ENCODE measurements at places on chromosomes 5 and 9.

- DNase-seq, result no peak
Measured at GRCh38 chr5:139654871-139655491, 6.8 kb downstream of the CXXC5 start.

DNA sequence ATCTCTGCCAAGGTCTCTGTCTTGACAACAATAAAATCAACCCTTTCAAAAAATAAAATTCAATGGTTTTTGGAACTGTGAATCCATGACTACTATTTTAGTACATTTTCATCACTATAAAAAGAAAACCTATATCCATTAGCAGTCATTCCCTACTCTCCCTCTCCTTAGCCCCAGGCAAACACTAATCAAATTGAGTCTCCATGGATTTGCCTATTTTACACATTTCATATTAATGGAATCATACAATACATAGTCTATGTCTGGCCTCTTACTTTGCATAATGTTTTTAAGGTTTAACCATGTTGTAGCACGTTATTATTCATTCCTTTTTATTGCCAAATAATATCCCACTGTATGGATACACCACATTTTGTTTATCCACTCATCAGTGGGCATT is 24.1 kb downstream of the RIGI start:
- DNase-seq, result no peak

- DNase-seq, result no peak
Measured at GRCh38 chr9:4594545-4594944, 67.5 kb upstream of the PLPP6 start.

DNA sequence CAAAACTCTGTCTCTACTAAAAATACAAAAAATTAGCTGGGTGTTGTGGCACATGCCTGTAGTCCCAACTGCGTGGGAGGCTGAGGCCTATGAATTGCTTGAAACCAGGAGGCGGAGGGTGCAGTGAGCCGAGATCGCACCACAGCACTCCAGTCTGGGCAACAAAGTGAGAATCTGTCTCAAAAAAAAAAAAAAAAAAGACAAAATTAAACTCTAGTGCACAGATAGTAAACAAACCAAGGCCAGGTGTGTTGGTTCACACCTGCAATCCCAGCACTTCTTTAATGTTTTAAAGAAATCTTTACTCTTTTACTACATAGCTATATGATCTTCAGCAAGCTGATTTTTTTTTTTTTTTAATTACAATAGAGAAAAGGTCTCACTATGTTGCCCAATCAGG is 8.4 kb downstream of the ZCCHC10 start:
- no peak for DNase-seq

GRCh38 chr5:137136991-137137632 is 362.0 kb downstream of the SPOCK1 start:
- no peak for DNase-seq

GRCh38 chr5:25694801-25695200 is 1050.0 kb upstream of the CDH10 start:
- no peak for DNase-seq

DNA sequence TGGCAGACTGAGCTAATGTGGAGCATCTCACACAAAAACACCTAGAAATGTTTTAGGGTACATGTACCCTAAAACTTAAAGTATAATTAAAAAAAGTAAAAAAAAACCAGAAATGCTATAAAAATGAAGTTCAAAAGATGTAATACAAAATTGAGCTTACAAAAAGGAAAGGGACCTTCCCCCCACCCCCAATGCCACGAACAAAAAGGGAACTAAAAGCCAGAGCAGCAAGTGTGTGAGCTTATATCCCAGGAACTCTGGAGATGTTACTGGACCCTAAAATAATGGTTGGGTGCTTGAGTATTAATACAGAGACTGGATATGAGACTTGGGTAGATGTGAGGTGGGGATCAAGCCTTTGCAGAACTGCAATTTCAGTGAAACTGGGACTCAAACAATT is 11.0 kb downstream of the SPATA9 start:
- DNase-seq, result no peak

DNA sequence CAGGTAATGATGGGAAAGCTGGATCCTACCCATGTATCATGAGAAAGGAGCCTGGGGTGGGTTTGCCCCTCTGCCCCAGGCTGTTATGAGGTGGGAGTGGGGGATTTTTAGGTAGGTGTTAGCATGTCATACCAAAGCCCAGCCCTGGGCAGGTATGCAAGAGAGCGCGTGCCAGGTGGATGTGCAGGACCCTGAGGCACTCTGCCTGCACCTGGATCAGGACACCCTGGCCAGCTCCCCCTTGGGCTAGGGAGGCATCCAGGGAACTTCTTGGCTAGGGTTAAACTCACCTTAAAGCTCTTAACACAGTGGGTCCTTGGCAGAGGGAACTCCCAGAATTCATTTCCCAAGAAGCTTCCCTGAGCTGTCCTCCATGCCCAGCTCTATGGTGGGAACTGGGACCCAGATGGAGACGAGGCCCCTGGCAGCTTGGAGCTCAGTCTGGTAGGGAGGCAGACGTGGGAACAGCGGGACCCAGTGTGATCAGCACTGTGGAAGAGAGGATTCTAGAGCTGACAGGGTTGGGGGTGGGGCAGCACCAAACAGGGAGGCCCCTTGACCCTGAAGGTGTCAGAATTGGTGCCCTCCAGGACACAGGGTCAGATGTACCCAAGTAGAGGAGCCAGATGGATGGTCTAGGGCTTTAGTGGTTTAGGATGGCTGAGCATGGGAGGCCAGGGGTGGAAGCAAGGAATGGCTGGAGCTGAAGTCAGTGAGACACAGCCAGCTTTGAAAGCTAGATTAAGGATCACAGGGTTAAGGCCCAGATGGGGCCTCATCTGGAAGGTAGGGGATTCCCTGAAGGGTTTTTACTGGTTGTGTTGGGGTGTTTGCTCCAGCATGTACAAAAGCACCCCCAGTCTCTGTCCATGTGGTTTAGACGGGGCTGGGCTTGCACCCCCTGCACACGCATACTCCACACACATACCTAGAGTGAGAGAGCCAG is 2.2 kb upstream of the PRR7 start:
- DNase-seq, result peak; percentile 65

DNA sequence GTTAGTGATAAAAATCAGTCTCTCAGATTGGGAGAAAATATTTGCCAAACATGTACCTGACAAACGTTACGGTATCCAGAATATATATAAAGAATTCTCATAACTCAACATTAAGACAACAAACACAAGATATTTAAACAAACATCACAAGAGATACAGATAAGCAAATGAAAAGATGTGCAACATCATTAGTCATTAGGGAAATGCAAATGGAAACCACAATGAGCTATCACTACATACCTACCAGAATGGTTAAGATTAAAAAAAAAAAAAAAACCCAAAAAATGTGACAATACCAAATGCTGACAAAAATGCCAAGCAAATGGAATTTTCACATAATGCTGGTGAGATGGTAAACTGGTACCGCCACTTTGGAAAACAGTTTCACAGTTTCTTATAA is 15.4 kb downstream of the CERT1 start:
- no peak for DNase-seq

DNA sequence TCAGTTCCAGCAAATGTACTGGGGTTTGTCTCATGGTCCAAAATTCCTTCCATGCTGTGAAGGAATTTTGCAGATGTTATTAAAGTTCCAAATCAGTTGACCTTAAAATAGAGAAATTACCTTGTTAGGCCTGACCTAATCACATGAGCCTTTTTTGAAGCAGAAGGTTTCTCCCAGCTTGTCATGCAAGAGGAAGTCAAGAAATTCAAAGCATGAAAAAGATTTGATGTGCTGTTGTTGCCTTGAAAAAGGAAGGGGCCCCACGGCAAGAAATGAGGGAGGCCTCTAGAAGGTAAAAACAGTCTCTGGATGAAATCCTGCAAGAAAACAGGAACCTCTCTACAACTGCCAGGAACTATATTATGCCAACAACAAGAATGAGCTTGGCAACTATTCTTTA is 24.2 kb upstream of the HAPLN1 start:
- no peak for DNase-seq

- DNase-seq, result no peak
Measured at GRCh38 chr9:92948038-92948534, 763 bp downstream of the FGD3 start.

- no peak for DNase-seq
Measured at GRCh38 chr9:34412336-34412735, 35.6 kb upstream of the MYORG start.

DNA sequence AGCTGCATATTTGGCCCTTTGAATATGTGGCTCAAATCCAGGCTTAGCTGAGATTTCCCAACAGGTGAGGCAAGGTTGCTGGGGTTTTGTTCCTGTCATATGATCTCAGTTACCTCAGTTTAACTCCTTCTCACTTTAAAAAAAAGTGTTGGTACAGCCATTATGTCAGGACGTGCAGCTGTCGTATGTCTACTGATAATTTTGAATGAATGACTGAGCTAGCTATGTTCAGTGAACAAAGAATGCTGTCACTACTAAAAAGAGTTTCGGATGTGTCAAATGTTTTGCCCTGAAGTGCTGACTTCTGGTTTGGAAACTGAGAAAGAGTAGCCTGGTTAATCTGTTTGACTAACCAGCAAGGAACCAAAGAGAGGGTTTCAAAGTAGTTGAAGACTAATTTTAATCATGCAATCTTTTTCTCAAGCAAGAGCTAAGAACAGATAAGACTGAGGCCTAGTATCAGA is 106.3 kb upstream of the NR3C1 start:
- DNase-seq, result no peak

GRCh38 chr5:147344861-147345260 is 110.0 kb downstream of the STK32A start:
- no peak for DNase-seq

Measured in CD4-positive, alpha-beta T cell treated with Interleukin-10 for 1 hour (primary cell).